ENCODE measurements at places on chromosomes 7 and 10. TPM values are rescaled to one million over a fixed set of nuclear protein-coding genes. Genes with fewer than 3 reads are reported as not detected.

LHFPL3 gene
- not detected for total RNA-seq

MXI1 gene
- total RNA-seq = 49.8 TPM

IL2RA gene
- not detected for total RNA-seq

GRCh38 chr10:43866712-43867111 is 218.0 kb upstream of the ZNF32 start:
- peak; percentile 94 for DNase-seq

GRCh38 chr10:14686356-14686755 is 88.3 kb downstream of the FAM107B start:
- no peak for DNase-seq

GRCh38 chr10:3067859-3068179 is 471 bp downstream of the PFKP start:
- no peak for DNase-seq

DNA sequence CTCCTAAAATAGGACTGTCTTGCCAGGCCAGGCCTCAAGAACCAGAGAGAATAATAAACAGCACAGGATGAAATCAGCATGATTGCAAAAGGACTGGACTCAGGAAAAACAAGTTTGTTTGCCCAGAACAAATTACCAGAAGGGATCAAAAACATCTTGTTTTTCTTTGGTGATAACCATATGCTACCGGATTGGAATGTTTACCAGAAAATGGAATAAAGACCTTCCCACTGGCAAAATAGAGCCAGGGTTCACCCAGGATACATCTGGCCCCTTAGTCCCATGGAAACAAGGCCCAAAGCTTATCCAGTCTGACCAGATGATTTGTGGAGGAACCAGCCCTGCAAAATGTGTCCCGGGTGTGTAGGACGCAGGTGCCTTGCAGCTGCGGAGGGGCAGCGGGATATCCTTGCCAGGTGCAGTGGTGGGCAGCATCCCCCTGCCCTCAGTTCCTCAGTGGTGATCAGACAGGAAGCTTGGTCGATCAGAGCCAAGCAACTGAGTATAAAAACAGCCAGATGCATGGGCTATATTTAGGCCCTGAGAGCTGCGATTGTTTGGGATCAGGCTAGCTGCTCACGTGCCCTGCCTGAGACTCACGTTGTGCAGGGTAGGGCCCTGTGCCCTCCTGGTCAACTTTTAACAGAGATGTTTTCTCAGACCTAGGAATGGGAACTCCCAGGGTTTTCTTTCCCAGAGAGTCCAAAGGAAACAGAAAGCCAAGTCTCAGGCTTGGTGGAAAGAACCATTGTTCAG is 4.6 kb upstream of the ZNF22 start:
- DNase-seq = peak; percentile 77

All from vagina (tissue), 2 donors.